ENCODE measurements at places on chromosomes 1 and 21.

- DNase-seq = no peak
Observed at GRCh38 chr1:43305926-43306687, 5.3 kb downstream of the TIE1 start.

DNA sequence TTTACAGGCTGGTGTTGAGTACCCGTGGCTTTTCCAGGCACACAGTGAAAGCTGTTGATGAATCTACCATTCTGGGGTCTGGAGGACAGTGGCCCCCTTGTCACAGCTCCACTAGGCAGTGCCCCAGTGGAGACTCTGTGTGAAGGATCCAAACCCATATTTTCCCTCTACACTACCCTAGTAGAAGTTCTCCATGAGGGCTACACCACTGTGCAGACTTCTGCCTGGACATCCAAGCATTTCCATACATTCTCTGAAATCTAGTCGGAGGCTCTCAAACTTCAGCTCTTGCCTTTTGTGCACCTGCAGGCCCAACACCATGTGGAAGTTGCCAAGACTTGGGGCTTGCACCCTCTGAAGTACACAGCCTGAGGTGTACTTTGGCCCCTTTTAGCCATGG lies 227.8 kb downstream of the BACH1 start:
- DNase-seq = no peak

GRCh38 chr1:248817065-248817464 lies 8.7 kb downstream of the SH3BP5L start:
- no peak for DNase-seq

GRCh38 chr1:157595356-157595755 lies 2.5 kb downstream of the FCRL4 start:
- DNase-seq = no peak

GRCh38 chr1:242212401-242212800 lies 213.5 kb upstream of the MAP1LC3C start:
- no peak for DNase-seq

- no peak for DNase-seq
Observed at GRCh38 chr1:185038813-185039376, 6.5 kb upstream of the RNF2 start.

DNA sequence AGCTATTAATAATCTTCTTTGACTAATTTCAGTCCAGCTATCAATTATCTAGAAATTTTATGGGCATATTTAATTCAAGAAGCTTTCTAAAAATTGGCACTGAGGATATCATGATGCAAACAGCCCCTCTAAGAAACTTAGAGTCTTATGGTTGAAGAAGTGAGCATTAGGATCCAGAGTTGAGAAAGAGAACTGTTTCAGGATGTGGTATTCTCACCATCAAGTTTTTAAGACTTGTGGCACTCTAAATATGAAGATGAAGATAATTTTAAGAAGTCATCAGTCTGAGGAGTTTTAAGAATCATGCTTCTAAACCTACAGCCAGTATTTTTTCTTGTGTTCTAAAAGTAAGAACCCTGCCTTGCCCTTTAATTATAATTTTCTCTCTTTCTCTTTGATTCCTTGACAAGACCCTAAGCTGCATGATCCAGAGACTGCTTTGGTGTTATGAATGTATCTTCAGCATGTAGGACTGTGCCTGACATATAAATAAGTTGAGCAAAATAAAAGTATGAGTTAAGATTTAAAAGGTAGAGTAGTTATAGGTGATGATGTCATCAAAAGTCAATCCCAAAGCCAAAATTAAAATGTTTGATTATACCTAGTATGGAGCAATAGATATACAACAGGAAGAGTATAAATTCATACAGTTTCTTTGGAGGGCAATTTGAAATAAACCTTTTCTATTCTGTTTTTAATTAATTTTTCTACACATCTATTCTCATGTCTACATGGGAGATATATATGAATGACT lies 39.1 kb downstream of the RPS6KC1 start:
- no peak for DNase-seq

GRCh38 chr1:170856455-170856854 lies 78.9 kb upstream of the MROH9 start:
- DNase-seq = no peak

DNA sequence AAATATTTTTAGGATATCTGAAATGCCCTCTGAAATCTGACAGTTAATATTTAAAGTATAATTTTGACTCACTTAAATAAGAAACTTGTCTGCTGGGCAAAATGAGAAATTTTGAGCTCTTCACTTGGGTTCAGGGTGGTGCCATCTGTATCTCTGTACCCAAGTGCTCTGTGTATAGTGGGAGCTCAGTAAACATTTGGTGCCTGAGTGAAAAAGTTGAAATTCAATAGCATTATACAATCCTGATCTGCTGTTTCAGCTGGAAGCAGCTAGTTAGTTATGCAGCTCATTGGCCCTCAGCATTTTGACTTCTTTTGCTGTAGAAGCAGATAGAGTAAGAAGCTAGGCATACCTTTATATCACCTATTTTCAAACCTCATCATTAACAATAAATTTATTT lies 73.3 kb downstream of the RPE65 start:
- DNase-seq = no peak

- no peak for DNase-seq
Observed at GRCh38 chr1:84912726-84913554, 19.9 kb upstream of the LPAR3 start.

- DNase-seq = no peak
Observed at GRCh38 chr1:70586046-70586445, 175.0 kb downstream of the CTH start.

- DNase-seq = no peak
Observed at GRCh38 chr1:228903434-228904071, 168.3 kb downstream of the RHOU start.

DNA sequence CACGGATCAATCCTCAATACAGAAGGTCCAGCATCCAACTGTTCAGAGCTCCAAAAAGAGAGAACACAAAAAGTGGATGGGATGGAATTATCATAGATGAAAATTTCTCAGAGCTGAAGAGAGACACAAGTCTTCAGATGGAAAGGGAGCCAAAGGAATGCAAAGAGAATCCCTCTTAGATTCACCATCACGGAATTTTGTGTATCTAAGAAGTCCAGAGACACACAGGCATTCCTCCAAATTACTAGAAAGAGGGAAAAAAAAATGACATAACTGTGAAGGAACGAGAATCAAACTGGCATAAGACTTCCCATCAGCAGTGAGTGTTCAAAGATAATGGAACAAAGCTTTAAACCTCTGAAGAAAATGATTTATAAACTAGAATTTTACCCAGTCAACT lies 101.2 kb downstream of the ZSCAN20 start:
- no peak for DNase-seq

DNA sequence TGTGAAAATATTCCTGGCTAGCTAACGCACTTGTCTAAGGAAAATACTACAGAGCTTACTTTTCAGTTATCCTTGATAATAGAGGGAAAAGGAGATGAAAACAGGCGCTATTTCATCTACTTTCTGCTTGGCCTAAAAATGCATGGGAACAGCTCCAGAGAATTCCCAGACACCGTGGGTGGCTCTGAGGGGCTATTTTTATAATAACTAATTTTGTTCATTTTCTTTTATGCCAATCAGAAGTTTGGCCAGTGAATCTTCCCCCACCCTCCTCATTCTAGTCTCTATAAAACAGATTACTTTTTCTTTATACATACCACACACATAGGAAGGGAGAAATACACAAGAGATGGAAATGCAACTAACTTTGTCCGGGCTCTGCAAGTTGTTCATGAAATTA lies 322.9 kb downstream of the SETD4 start:
- no peak for DNase-seq

DNA sequence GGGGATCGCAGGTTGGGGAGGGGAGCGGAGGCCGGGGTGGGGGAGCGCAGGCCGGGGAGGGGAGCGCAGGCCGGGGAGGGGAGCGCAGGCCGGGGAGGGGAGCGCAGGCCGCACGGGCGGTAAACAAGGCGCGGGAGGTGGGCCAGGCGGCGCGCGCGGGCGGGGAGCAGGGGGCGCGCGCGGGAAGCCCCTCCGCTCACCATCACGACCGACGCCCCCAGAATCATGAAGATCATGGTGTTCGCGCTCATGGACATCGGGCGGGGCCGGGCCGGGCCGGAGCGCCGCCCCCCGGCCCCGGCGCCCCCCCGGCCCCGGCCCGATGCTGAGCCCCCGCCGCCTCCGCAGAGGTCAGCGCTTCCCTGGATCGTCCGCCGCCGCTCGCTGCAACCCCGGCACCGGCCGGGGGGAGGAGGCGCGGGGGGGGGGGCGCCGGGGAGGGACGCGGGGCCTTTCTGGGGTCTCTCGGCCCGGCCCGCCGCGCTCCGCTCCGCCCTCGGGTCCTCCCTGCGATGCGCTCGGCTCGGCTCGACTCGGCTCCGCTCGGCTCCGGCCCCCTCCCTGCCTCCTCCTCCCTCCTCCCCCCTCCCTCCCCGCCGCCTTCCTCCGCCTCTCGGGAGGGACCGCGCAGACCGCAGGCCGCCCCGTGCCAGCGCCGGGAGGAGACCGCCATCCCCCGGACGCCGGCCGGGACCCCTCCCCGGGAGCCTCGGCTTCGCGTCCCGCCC lies at the start of gene TMEM240:
TSS of gene TMEM240 (minus strand) at position 535 of the 728 bp plus-strand sequence. CDS start at position 257, 278 bp downstream.
- peak; percentile 57 for DNase-seq
